EH (cell line): ENCODE measurements at places on chromosomes 5 and 9.

GRCh38 chr5:178314961-178315820 is 82.6 kb upstream of the PHYKPL start:
- no peak for DNase-seq

GRCh38 chr9:94949370-94949769 is 222.9 kb downstream of the AOPEP start:
- DNase-seq = no peak

GRCh38 chr9:86921151-86921923 is 26.0 kb downstream of the GAS1 start:
- DNase-seq = no peak

DNA sequence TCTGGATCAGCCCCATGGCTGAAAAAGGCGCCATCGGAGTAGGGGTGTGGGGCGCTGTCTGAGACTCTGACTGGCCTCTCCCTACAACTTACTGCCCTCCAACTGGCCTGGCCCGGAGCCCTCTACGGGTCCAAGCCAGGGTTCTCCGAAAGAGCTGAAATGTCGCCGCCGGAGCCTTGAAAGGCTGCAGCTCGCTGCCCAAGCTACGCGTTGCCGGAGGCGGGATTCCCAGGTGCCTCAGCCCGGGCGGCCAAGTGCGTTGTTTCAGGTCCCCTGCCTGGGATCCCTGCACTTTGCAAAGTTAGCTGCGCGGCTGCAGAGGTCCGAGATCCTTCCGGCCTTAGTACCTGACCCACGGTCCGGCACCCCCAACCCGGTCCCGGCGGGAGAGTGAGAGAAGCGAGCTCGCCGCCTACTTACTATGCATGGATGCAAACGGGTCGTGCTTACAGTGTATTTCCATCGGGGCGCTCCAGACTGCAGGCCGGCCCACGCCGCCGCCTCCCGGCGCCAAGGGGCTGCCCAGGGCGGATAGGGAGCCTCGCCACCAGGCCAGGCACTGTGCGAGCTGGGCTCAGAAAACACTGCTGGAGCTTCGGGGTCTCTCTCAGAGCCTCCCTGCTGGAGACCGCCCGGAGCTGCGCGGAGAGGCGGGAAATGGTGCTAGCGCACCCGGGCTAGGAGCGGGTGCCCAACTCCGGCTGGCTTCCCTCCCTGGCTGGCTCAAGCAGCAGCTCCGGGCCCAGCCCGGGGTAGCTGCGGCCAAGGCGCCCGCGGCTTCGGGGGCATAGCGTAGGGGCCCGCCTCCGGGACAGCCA is 7.7 kb downstream of the PAX5 start:
- no peak for DNase-seq

DNA sequence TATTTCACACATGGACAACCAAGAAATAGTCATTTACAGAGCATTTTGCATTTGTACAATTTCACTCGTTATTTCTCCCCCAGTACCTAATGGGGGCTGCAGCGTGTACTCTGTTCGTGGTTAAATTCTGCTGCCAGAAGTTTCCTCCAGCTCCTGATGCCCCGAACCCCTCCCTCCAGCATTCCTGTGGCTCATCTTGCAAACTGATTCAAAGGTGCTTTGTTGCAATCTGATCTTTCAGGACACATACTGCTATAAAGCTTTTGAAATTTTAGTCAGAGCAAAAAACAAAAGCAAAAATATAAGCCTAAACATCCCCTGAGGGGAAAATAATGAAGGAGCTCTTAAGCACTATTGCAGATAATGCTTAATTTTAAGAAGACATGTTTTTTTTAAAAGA is 27.7 kb downstream of the UBLCP1 start:
- DNase-seq = peak; percentile 11

- DNase-seq = no peak
These were observed 85.6 kb upstream of the ATP10B start for GRCh38 chr5:160937570-160937969.

- peak; percentile 6 for DNase-seq
These were observed 7.1 kb upstream of the IFNA6 start for GRCh38 chr9:21357479-21358460.

GRCh38 chr9:137610944-137611343 is 5.5 kb downstream of the ARRDC1 start:
- DNase-seq = no peak

DNA sequence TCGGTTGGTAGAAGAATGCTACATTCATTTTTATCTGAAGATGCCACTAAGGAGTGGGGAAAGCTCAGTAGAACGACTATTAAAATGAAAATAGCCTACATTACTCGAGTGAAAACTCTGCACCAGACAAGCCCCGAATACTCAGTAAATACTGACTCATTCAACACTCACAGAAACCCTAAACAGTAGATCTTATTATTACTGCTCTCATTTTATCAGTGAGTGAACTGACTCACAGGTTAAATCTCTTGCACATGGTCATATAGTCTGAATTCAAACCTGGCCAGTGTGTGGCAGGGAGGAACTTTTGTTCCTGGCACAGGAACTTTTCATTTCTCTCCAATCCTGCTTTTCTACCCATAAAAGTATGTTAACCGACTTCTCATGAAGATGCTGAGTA is 9.6 kb upstream of the PAPPA start:
- peak; percentile 74 for DNase-seq

DNA sequence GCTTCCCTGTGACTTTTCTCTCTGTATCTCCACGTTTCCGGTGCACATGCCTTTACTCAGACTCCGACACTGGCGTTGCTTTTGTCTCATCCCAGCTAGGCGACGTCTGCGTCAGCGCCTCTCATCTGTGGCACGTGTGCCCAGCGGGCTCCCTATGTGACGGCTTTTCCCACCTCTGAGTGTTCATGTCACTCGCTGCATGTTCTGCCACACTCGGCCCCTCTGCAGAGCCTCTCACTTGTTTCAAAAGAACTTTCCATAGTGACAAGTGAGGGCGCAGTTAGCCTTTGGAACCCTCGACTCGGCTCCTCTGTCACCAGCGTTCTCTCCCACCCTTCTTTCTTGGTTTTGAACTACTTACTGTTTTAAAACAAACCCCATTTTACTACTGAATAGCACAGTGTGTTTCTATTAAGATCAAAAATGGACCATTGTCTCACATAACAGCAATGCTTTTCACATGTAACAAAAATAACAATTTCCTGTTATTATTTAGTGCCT is 113.4 kb upstream of the CACNA1B start:
- DNase-seq = no peak

DNA sequence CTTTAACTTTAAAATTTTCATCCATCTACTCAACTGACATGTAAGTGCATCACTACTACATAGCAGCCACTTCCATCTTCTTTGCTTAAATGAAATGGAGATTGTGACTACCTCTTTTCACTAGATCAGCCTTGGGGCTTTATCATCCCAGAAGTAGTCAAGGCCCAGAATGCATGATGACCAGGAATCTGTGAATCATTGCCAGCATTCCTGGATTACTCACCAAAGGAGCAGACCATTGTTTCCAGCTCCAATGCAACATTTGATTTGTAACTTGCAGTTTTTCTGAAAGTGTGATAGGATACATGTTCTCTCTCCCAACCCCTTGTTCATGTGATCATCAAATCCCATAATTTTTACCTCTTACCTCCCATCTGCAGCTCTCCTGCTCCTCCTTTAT is 65.1 kb downstream of the PLPPR1 start:
- DNase-seq = peak; percentile 0

GRCh38 chr9:116806075-116806474 is 119.0 kb downstream of the TRIM32 start:
- peak; percentile 33 for DNase-seq

- DNase-seq = no peak
These were observed 367.7 kb upstream of the SLC30A5 start for GRCh38 chr5:68725905-68726683.

- no peak for DNase-seq
These were observed 59.0 kb downstream of the AOPEP start for GRCh38 chr9:94785215-94786169.

DNA sequence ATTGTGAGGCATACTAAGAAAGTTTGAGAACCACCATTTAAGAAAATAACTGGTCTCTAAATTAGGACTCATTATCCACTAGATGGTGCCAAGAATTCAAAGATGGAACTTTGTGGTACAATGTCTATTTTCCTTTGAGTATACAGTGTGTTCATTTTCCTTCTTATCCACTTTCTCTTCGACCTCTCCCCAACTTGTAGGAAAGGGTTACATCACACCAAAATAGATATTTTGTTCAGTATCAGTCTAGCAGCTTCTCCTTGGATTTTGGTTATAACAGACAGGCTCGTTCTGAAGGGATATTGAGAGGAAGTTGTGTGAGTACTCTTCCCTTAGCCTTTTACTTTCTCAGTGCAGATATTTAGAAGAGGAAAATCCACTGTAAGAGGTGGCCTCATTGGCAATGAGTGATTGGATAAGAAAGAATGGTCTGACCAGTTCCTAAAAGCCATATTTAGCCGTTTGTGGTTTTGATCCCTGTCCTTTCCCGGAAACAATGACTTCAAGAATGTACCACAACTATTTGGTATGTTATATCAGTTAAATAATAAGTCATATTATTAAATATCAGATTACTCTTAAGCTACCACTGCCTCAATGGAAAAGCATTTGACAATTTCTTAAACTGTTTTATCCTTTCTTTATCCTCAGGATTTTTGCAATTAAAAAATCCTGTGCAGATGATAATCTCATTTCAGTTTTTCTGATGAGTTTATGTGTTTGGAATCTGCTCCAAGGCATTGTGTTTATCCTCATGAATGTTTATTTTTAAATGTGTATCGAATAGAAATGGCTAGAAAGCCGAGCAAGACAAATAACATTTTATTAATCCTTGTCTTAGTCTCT is 69.0 kb upstream of the GRAMD2B start:
- peak; percentile 99 for DNase-seq

GRCh38 chr5:122715095-122715494 is 59.8 kb upstream of the SNX2 start:
- peak; percentile 24 for DNase-seq

DNA sequence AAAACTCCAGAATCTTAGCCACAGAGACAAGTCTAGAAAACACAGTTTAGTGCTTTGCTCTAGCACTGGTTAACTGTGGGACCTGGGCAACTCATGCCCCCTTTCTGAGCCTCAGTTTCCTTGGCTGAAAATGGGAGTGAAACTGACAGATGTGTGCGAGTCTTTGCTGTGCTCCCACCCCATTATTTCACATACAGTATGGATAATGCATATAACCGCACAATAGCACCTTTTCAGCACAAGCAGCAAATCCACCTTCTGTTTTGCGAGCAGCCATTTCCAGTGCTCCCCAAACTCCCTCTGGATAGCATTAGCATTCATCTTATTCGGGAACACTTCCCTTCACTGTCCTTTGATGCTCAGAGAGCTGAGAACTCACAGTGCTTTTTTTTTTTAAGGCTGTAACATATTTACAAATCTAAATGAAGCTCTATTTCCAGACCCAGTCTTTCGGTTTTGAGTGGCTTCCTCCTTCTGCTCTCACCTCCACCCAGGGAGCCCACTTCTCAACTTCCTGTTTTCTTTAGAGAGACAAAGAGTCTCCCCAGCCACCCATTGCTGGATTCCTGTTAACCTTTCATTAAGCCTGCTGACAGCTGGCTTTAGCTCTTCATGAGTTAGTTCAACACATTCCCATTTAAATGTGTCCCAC is 49.2 kb downstream of the TIMD4 start:
- no peak for DNase-seq

GRCh38 chr5:83107692-83108420 is 30.5 kb downstream of the XRCC4 start:
- DNase-seq = no peak

GRCh38 chr5:74164725-74165235 is 475.7 kb downstream of the ENC1 start:
- DNase-seq = no peak

GRCh38 chr5:119304439-119305211 is 51.2 kb upstream of the TNFAIP8 start:
- peak; percentile 37 for DNase-seq

GRCh38 chr9:708551-709432 is 132.7 kb upstream of the DMRT1 start:
- DNase-seq = no peak

GRCh38 chr9:96607971-96608370 is 11.7 kb downstream of the CDC14B start:
- no peak for DNase-seq

DNA sequence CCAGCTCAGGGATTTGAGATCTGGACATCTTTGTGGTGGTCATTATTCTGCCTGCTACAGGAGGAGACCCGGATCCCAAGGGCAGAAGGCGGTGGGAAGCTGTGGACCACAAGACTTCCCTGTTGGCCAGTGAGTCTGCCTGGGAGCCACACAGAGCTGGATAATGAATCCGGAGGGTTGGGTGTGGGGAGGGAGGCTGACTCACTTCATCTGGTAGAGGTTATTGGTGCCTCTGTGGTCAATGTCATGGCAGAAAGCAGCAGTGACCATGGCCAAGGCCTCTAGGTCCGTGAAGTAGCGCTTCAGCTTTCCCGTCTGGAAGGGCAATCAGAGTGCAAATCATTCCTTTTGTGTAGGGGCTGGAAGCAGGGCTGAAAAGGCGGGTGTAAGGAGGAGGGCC is 58.5 kb downstream of the PDE6A start:
- peak; percentile 54 for DNase-seq

- DNase-seq = peak; percentile 90
These were observed at the start of the genes ANAPC2 and SSNA1 for GRCh38 chr9:137188490-137189296. Gene ANAPC2 (minus strand): TSS chr9:137188560. CDS start chr9:137188532, 28 bp downstream. Gene SSNA1 (plus strand): TSS chr9:137188676. CDS start chr9:137188727, 51 bp downstream.

- DNase-seq = no peak
These were observed 113.1 kb downstream of the JMY start for GRCh38 chr5:79349047-79349446.

DNA sequence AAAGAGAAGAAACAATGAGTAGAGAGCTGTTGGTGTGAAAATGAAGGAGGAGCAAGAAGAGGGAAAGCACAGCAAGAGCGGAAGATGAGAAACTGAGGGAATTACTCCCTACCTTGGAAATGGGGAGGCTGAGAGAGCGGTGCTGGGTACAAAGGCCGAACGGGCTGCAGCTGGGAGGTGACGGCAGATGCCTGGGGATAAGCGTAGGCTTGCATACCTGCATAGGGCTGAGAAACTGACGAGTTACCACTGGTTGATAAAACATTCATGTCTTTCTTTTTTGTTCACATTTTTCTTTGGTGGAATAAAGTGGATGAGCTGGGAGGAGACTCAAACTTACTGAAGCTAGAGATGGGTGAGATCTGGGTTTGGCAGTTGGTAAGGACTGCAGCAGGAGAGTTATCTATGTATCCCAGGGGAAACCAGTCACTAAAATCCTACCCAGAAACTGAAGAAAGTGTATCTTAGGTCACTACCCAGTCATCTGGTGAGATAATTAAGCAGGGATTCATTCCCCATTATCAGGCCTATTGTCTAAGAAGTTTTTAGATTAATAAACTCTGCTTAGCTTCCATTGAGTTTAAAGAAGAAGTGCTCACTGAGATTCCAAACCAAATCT is 34.8 kb downstream of the FKBP15 start:
- DNase-seq = no peak
